Inflammatory macrophage treated with lipopolysaccharide for 1 hour (primary cell): ENCODE measurements at places on chromosomes 1 and 21.

DNA sequence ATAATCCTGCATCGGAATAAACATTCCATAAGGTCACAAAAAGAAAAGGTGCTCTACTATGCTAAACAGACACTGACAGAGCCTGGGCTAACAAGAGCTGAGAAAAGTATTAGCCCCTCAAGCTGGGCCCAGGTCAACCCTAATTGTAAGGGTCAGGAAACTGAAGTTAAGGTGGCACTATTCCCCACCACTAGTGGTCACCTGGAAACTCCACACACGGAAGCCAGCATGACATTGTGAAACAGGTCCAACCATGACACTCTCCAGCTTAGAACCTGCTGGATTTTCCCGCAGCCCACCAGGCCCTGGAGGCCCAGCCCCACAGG lies 1.2 kb downstream of the PTTG1IP start:
- DNase-seq: no peak

DNA sequence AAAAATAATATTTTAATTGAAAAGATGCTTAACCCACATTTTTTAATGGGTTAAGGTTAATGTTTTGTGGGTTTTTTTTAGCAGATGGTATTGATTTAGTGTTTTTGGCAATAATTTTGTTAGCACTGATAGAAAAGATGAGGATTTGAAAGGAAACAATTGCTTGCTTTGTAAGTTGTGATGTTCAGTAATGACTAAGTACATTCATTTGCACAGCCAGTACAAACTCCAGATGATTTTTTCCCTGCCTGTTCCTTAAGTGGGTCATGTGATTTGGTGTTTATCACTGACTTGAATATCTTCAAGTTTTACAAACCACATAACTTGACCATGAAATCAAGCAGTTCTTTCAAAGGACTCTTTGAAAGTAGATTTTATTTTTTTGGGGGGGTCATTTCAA lies 15.0 kb downstream of the DISP1 start:
- no peak for DNase-seq

- DNase-seq: peak; percentile 86
Observed at GRCh38 chr1:169604781-169605560, 18.7 kb upstream of the F5 start.

- no peak for DNase-seq
Observed at GRCh38 chr1:45814776-45815175, 11.4 kb downstream of the MAST2 start.

GRCh38 chr1:40796939-40797667 lies 13.5 kb downstream of the KCNQ4 start:
- DNase-seq: no peak

DNA sequence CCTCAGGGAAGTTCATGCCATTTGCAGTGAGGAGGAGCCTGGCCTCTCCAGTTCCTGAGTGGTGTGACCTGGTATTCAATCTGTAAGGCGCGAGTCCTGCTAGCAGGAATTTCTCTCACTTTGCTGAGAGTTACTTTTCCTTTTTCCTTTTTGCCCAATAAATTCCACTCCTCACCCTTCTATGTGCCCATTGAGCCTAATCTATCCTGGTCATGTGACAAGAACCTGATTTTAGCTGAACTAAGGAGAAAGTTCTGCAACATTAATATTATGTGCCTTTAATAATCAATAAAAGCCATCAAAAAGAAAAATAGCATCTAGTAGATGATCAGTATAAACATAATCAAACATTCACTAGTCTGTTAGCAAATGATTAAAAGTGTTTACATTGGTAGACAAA lies 136.1 kb upstream of the POGK start:
- DNase-seq: no peak
